ENCODE measurements at places on chromosomes 1 and 21. TPM values are rescaled to one million over a fixed set of nuclear protein-coding genes. Genes with fewer than 3 reads are reported as not detected.
A peak's percentile ranks its signal among the peaks of the same experiment; 100 is the strongest.

- DNase-seq = no peak
These were observed 222.9 kb upstream of the KCNK2 start for GRCh38 chr1:214859647-214860046.

The LCE3E gene
- not detected for total RNA-seq

The NEGR1 gene
- not detected for total RNA-seq

DNA sequence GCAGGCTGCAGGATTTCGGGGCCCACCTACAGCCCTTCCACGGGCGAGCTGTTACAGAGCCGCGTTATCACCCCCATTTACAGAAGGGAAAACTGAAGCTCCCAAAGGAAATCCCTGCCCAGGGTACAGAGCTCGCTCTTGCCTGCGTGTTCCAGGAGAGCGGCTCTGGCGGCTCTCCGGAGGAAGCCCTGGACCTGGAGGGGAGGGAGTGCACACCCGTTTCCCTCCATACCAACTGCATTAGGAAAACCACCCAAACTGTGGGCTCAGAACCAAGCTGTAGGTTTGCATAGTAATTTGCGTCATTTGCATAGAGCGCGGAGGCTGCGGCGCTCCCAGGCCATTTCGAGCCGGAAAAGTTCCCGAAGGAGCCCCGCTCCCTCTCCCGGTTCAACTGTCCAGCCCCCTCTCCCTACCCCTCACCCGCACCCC is 24.7 kb upstream of the ADGRB2 start:
- no peak for DNase-seq

DNA sequence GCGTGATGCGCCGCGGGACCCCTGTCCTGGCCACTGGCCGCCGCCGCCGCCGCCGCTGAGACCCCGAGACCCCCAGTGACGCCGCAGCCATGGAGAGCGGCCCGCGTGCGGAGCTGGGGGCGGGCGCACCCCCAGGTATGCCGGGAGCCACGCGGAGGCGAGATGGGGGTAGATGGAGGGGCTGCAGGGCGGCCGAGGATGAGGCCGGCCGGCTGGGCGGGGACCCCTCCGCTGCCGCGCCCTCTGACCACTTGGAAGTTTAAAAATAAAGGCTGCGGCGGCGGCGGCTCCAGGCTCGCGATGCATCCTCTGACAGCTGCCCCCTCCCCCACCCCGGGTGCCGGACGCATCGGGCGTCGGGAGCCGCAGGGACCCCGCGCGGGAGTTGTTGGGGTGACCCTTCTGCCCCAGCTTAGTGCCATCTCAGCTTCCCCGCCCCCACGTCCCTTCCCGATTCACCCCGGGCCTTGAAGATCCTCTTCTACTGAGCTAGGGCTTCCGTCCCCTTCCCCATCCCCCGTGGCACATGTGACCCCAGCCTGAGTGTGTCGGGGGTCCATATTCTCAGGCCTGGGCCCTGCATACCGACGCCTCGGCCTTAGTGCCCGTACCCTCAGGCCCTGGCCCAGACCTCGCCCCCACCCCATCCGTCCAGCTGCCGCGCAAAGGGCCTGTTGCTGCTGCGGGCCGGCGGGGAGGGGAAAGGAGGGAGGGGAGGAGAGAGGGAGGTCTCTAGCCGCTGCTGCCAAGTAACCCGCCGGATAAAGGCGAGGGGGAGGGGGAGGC is 562 bp downstream of the MAP7D1 start:
- peak; percentile 80 for DNase-seq

DNA sequence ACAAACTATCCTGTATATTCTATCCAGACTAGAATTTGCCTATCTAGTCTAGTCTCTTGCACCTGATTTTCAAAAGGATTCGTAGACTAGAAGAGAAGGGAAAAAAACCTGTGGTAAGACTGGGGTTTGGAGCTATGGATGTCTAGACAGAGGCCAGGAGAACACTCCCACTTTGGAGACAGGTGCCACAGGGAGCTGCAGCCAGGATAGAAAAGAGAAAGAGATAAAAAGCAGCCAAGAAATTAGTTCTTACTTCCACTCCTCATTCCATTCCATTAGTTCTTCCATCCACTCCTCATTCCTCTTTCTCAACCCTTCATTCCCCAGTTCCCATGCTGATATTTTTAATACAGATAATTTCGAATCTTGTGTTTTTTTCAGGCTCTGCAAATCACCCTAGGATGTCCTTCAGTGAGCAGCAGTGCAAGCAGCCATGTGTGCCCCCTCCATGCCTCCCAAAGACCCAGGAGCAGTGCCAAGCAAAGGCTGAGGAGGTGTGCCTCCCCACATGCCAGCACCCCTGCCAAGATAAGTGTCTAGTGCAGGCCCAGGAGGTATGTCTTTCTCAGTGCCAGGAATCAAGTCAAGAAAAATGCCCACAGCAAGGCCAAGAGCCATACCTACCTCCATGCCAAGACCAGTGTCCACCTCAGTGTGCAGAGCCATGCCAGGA is 496 bp downstream of the PRR9 start:
- no peak for DNase-seq

- DNase-seq = no peak
These were observed 78.0 kb downstream of the HIVEP3 start for GRCh38 chr1:41840592-41841246.

DNA sequence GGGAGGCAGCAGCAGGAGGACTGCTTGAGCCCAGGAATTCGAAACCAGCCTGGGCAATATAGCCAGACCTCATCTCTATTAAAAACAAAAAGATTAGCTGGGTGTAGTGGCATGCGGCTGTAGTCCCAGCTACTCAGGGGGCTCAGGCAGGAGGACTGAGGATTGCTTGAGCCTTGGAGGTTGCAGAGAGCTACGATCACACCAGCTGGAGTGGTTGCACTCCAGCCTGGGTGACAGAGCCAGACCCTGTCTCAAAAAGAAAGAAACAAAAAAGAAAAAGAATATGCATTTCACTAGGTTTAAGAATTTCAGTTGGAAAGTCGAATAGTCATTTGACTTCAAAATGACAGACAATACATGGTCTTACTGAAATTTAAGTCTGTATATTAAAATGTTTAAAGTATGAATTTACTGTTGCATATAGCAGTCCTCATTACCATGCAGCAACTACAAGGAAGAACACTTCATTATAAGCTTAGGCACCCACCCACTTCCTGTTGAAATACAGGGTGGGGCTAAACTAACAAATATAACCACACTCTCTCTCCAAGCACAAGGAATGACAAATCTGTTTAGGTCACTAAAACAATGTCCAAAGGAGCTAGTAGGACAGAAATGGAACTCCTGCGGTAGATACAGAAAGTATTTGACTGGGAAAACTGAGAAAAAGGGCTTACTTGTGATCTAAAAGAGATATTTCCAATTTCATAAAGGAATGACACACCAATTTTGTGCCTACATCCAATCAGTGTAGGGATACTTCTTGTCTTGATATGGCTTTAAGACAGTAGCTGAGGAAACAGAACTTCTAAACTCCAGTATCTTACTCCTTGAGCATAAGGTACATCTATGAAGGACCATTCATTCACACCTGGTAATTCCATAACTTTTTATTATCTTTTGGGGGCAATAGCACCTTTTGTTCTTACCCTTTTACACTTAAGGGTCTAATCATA is 44.1 kb downstream of the GPR3 start:
- DNase-seq = no peak

- no peak for DNase-seq
These were observed 55.5 kb downstream of the SLC35F3 start for GRCh38 chr1:233959971-233960370.

GRCh38 chr1:30088594-30088993 is 634.8 kb downstream of the MATN1 start:
- no peak for DNase-seq

DNA sequence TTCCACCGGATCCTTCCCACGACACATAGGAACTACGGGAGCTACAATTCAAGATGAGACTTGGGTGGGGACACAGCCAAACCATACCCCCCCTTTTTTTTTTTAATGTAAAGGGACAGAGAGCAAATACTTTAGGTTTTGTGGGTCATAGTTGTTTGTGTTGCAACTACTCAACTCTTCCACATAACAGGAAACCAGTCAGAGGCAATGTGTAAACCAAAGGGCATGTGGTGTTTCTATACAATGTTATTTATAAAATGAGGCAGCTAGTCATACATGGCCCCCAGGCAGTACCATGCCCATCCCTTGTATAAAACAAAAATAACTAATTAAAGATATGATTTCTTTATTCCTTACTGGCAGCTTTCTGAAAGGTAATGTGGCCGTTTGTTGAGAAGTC is 845.4 kb upstream of the ADAMTS5 start:
- no peak for DNase-seq

DNA sequence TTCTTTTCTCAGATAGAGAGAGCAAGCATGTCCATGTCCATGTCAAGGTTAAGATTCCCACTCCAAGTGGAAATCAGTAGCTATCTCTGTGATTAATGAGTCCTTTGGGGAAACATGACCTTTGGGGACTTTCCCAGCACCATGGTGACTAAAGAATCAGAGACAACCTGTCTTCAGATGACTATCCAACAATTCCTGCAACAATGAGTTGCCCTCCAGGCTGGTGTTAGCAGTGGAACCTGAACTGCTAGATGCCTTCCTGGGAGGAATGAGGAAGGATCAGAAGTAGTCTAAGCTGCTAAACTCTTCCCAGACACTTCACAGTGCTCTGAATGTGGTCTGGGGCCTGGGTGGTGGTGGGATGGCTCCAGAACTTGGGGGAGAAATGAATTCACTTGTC is 6.5 kb downstream of the S100A9 start:
- no peak for DNase-seq

The FCRL2 gene
- total RNA-seq = not detected

The RGS16 gene
- total RNA-seq = 33.8 TPM

The CLEC20A gene
- total RNA-seq = not detected

The MAP3K21 gene
- total RNA-seq = 2.7 TPM

DNA sequence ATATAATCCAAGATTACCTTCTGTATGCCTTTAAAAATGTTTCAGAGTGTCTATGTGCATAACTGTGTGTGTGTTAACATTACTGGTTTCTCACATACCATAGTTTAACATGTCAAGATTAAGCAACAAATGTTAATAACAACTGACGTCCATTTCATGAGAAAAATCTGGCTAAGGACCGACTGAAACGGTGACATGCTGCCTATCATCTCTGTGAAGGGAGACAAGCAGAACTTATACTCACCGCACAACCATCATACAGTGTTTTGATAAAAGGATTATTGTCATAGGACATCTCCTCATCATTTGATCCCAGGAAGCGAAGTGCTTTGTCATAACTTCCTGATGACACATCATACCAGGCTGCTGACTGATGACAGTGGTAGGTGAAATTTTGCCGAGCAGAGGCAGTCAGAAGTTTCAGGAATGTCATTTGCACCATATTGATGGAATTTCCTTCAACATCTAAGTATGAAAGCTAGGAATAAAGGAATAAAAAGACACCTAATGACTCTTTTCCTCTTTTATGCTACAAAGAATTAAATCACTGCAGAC is 228.8 kb downstream of the COL11A1 start:
- DNase-seq = no peak

- peak; percentile 55 for DNase-seq
These were observed 60.6 kb upstream of the LRRC8B start for GRCh38 chr1:89464008-89464407.

GRCh38 chr1:114423455-114423854 is 87.5 kb downstream of the TRIM33 start:
- no peak for DNase-seq

DNA sequence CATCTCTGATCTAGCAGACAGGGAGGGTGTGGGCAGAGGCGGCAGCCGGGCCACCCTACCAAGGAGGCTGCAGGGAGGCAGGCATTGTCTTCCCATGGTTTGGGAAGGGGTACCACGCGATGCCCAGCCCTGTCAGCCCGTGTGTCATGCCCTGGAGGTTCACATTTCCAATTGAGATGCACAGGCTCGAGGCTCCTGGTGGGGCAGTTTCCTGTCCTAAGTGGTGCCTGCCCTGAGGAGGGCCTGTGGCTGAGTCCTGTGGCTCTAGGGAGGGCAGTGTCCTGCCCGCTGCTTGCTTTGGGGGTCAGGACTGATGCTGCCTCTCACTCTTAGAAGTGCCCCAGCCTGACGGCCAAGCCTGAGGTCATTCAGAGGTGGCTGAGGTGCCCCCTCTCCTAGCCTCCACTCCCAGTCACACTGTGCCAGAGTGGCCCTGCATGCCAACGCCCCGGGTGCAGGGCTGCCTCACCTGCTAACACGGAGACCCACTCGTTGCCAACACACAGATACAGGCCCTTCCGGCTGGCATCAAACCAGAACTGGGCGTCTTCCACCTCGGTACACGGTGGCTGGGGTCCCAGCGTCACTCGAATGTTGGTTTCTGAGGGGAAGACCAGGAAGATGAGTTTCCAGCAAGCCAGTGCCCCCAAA is 11.9 kb downstream of the KRTAP10-1 start:
- no peak for DNase-seq

DNA sequence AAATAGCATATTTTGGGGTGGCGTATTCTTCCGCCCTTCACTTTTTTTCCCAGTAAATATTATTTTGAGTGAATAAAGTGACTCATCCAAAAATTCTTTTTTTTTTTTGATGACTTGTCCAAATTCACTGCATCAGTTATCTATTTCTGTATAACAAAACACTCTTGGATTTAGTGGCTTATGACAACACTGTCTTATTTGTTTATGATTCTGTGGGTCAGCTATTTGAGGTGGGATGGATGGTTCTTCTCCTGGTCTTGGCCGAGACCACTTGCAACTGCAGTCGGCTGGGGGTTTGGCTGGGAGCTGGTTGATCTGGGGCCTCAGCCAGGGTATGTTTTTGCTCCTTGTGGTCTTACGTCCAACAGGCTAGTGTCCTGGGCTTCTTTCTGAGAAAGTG is 39.9 kb upstream of the SRSF10 start:
- DNase-seq = no peak

DNA sequence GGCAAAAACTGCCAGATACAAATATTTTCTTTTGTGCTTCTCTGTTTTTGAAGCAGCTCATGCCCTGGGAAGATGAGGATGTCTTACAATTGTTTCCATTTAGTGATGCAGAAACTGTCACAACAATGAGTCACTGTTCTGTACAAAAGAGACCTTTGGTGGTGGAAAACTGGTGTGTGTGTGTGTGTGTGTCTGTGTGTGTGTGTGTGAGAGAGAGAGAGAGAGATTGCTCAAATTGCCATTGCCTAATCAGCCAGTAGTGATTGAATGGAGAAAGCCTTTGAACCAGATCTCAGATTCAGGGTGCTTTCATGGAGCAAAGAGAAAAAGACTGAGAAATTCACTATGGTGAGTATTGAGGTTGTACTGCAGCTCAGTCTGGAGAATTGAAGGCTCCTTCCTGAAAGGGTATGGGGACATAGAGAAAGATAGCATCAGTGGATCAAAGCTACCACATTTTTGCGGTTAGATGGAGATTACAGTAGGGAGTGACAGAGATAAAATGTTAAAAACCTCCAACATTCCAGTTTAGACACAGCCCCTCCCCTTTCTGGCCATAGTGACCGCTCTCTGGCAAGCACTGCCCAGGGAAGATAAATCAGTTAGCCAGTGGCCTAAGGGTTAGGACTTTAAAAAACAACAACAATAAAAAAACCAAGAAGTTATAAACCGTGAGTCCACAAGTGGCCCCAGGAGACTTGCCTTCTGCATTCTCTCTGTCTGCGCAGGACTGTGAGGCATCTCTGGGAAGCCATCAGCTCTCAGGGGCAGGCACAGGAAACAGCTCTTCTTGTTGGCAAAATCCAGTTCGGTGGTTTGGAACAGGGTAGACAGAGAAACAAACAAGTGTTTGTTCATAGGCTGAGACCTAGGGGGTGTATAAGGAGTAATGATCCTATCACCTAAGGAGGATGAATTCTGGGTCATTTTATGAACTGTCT is 406.5 kb downstream of the DUSP10 start:
- DNase-seq = no peak
